ENCODE measurements at places on chromosomes 4 and X.

DNA sequence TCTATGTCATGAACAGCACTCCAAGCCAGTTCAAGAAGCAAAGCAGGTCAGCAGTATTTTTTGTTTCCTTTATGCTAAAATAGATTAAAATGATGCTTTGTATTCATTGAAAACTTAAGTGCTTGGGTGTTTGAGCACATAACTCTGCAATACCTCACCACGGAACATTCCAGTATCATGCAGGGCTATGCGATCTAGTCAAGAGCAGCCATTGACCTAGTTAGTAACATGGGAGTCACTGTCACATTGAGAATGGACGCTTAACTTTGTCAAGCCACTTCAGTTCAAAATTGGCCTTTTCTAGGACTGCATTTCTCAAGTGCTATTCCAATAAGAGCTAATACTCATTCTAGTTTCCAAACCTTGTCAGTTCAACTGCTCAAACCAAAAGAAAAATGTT, 160.1 kb upstream of the FSTL5 start:
- no peak for DNase-seq
- no peaks in the 10 kb centered on the region for H3K27me3 ChIP-seq
- no peak overlapping the region for H3K4me3 ChIP-seq
- H3K27ac ChIP-seq, result no peak overlapping the region

DNA sequence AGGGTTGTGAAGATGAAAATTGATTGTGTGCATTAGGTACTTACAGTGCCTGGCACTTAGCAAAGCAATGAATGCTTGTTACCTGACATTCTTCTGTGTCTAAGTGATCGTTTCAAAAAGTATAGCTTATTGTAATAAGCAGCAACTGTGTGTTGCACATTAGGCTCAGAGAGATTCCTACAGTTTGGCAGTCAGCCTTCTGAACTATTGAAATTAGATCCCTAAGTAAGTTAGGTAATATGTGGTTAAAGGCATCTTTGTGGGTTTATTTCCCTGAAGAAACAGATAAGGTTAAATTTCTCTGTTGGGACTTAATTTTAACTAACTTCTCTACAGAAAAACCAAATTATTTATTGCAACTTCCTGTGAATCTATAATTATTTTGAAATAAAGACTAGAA, 93.4 kb downstream of the REPS2 start:
- no peak overlapping the region for H3K4me3 ChIP-seq
- H3K27ac ChIP-seq, result no peak overlapping the region
- no peak for DNase-seq
- no peaks in the 10 kb centered on the region for H3K36me3 ChIP-seq

DNA sequence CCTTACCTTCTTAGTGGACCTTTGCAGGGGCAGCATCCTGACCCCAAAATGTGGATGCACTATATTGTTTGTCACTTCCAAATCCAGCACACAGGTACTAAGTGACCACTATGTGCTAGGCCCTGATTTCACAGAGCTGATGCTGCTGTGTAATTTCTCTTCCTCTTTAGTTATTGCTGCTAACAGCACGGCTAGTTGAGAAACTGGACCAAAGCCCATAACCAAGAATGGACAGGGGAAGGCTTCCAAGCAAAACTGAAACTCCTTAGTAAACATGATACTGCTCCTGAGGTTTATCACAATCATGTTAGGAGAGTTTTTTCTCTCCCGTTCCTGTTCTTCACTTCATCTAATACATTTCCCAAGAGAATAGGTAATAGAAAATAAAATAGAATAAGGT, 172.9 kb upstream of the TTC29 start:
- H3K4me1 ChIP-seq, result no peaks in the 10 kb centered on the region
- H3K4me3 ChIP-seq, result no peak overlapping the region
- H3K27me3 ChIP-seq, result no peaks in the 10 kb centered on the region
- DNase-seq, result no peak
- no peaks in the 10 kb centered on the region for H3K36me3 ChIP-seq
- peak overlapping the region; percentile 70 for H3K27ac ChIP-seq

DNA sequence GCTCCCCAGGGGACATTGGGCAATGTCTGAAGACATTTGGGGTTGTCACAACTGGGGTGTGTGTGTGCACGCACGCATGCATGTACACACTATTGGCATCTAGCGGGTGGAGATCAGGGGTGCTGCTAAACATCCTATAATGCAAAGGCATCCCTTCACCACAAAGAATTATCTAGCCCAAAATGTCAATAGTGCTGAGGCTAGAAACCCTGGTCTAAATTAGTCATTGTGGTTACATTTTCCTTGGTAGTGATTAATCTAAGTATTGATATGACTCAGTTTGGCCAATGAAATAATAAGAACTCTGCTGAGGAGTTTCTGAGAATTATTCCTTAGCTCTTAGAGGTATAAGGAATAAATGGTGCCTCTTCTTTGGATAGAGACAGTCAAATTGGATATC, 200.2 kb downstream of the CLCN4 start:
- DNase-seq, result no peak
- no peak overlapping the region for H3K4me3 ChIP-seq
- H3K4me1 ChIP-seq, result no peaks in the 10 kb centered on the region
- H3K27ac ChIP-seq, result no peak overlapping the region
- H3K36me3 ChIP-seq, result no peaks in the 10 kb centered on the region

DNA sequence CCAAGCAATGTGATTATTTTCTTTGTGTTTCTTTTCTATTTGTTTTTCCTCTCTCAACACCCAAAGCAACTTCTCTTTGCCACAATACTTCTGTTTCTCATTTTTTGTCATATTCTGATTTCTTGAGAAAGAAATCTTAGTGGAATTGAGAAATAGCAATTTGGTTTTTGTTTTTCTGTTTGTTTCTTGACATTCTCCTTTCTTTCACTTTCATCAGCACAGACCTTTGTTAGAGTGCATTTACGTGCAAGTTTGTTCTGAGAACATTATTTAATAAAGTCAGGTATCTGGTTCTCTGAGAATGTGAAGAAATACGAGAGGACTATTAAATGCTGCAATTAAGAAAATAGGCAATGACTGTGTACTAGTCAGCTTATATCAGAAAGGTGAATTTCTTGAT, 608.1 kb upstream of the AADAT start:
- no peak overlapping the region for H3K4me3 ChIP-seq
- no peak for DNase-seq
- no peaks in the 10 kb centered on the region for H3K36me3 ChIP-seq
- H3K4me1 ChIP-seq, result no peaks in the 10 kb centered on the region
- no peaks in the 10 kb centered on the region for H3K27me3 ChIP-seq

DNA sequence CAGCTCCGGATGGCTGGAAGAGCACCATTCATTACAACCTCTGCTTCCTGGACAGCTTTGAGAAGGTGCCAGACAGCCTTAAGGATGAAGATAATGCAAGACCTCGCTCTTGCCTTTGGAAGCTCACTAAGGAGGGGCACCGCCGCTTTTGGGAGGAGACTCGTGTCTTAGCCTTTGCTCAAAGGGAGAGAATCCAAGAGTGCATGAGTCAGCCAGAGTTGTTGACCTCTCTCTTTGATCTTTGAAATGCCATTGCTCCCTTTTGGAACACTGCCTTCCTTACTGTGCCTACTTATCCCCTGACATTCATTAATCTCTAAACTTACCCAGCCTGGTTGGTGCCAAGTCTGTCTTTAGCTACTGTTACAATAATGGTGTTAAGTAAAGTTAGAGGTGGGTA, 1.2 kb downstream of the FOXR2 start:
- no peak overlapping the region for H3K4me3 ChIP-seq
- no peak for DNase-seq
- H3K36me3 ChIP-seq, result no peaks in the 10 kb centered on the region
- H3K27ac ChIP-seq, result no peak overlapping the region

DNA sequence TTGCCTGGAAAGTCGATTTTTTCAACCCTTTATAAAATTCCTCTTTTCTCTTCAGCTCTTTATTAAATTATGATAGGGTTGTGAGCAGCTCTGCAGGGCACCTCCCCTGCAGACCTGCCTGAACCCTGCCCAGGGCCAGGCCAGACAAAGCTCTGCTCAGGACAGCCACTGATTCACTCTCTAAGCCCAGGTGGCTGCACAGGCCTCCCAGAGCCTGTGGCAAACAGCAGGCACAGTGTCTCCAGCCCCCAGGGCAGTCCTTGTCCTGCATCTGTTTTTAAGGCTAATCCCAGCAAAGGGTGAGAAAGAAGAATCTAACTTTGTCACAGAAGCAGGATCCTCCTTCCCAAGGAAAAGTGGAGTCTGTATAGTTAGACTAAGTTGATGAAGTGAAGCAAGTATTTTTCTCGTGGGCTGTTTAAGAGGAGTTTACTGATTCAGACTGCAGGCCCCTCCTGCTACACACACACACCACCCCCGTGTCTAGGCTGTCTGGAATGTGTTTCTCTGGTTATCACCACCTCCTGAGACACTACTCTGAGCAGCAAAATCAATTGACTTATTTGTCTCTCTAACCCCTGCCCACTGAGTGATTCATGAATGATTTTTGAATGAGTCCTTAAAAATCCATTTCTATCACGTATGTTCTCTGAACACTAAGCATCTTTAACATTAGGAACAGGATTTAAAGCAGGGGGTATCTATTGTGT, 101.7 kb downstream of the CHIC2 start:
- DNase-seq, result no peak
- no peaks in the 10 kb centered on the region for H3K27me3 ChIP-seq
- no peaks in the 10 kb centered on the region for H3K36me3 ChIP-seq
- no peak overlapping the region for H3K4me3 ChIP-seq
- H3K27ac ChIP-seq, result no peak overlapping the region

DNA sequence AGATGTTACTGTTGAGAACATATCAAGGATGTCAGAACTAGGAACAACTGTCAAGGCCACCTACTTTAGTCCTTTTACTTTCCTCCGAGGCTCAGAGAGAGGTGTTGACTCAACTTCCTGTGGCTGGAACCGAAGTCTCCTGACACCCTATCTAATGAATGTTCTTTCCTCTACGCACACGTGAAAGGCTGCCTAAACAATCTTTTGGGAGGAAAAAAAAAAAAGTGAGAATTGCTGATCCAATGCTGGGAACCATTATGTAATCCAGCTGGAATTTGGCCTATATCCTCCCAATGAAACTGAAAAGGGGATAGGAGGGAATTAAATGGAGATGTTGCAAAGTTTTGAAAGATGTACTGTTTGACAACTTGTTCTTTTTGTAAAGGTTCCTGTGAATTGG, 8.3 kb upstream of the MAP7D3 start:
- no peak for DNase-seq
- no peak overlapping the region for H3K4me3 ChIP-seq
- H3K4me1 ChIP-seq, result peaks cover 6% of the 10 kb centered on the region
- H3K27ac ChIP-seq, result peak overlapping the region; percentile 52
- H3K27me3 ChIP-seq, result no peaks in the 10 kb centered on the region

DNA sequence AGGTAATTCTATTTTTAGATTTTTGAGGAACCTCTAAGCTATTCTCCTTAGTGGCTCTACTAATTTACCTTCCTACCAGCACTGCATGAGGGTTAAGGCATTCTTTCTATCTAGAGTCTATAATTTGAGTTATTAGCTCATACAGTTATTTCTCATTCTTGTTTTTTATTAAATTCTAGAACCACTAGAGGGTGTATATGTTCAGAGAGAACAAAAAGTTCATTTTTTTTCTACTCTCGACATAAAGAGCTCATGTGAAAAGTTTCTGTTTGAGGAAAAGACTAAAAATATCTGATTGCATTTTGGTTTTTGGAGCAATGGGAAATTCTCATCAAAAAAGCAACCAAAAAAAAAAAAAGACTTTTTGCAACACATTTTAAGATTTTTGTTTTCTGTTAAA, 57.0 kb upstream of the LRAT start:
- no peak overlapping the region for H3K4me3 ChIP-seq

GRCh38 chr4:137635601-137636000, 103.3 kb upstream of the PCDH18 start:
- DNase-seq, result no peak
- no peaks in the 10 kb centered on the region for H3K4me1 ChIP-seq
- no peaks in the 10 kb centered on the region for H3K36me3 ChIP-seq
- no peak overlapping the region for H3K27ac ChIP-seq
- H3K27me3 ChIP-seq, result no peaks in the 10 kb centered on the region
- H3K4me3 ChIP-seq, result no peak overlapping the region

- H3K27me3 ChIP-seq, result no peaks in the 10 kb centered on the region
- no peak overlapping the region for H3K4me3 ChIP-seq
- no peak for DNase-seq
- no peaks in the 10 kb centered on the region for H3K36me3 ChIP-seq
Observed at GRCh38 chr4:40340030-40340429, 4.9 kb downstream of the CHRNA9 start.

Data from right atrium auricular region (tissue), 2 donors.